ENCODE measurements at places on chromosomes 12 and 14. TPM values are rescaled to one million over a fixed set of nuclear protein-coding genes. Genes with fewer than 3 reads are reported as not detected.

IL22 gene
- total RNA-seq: not detected

TAS2R46 gene
- 2.5 TPM for total RNA-seq

PPFIA2 gene
- 2.0 TPM for total RNA-seq

HDAC7 gene
- total RNA-seq: 61.9 TPM
